ENCODE measurements at places on chromosomes 3 and 15.

GRCh38 chr15:29382862-29383261, 113.2 kb upstream of the NSMCE3 start:
- no peak overlapping the region for H3K27ac ChIP-seq
- H3K4me3 ChIP-seq: no peak overlapping the region
- H3K27me3 ChIP-seq: peaks cover 4% of the 10 kb centered on the region

GRCh38 chr15:26066896-26067295, 203.8 kb upstream of the ATP10A start:
- no peak for DNase-seq
- peaks cover 4% of the 10 kb centered on the region for H3K4me1 ChIP-seq
- no peaks in the 10 kb centered on the region for H3K36me3 ChIP-seq
- no peak overlapping the region for H3K27ac ChIP-seq
- peaks cover 15% of the 10 kb centered on the region for H3K27me3 ChIP-seq

GRCh38 chr3:158093526-158093925, 12.7 kb downstream of the SHOX2 start:
- no peaks in the 10 kb centered on the region for H3K36me3 ChIP-seq
- no peak overlapping the region for H3K4me3 ChIP-seq
- H3K27me3 ChIP-seq: peaks cover 41% of the 10 kb centered on the region
- H3K4me1 ChIP-seq: peaks cover 15% of the 10 kb centered on the region
- no peak for DNase-seq

DNA sequence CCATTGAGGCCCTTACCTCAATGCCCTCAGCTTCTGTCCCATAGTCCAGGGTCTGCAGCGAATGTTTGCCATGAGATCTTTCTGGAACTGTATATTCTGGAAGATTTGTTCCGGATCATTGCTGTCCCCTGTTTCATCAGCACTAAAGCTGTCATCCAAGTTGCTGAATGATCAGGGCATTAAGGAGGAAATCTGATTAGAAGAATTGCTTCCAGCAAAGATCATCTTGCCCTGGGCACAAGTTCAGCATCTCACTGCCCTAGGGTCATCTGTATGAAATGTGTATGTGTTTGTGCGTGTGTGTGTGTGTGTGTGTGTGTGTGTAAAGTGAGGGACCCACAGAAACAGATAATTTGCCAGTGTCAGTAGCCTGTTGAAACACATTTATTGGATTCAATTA, 1.4 kb downstream of the TMC3 start:
- no peaks in the 10 kb centered on the region for H3K4me1 ChIP-seq
- no peak for DNase-seq
- no peak overlapping the region for H3K4me3 ChIP-seq
- no peaks in the 10 kb centered on the region for H3K36me3 ChIP-seq
- no peak overlapping the region for H3K27ac ChIP-seq

GRCh38 chr3:99526921-99527320, 111.5 kb upstream of the COL8A1 start:
- no peak for DNase-seq
- no peak overlapping the region for H3K4me3 ChIP-seq
- no peaks in the 10 kb centered on the region for H3K4me1 ChIP-seq
- H3K27me3 ChIP-seq: peaks cover 8% of the 10 kb centered on the region
- H3K27ac ChIP-seq: no peak overlapping the region

DNA sequence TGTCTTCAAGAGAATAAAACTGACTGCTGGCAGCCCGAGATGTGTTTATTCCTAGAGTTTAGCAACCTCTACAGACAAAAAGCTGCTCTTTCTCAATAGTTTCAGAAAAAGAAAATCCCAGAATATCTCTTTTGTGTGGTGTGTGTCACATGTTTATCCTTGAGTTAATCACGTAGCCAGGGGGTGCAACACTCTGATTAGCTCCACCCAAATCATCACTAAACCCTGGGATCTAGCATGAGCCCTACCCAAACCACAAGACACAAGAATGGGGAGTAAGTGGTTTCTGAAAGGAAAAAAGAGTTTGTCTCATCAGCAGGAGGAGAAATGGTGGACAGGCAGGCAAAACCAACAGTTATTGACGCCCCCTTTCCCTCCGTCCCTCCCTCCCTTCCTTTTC, 78.5 kb upstream of the AGBL1 start:
- H3K36me3 ChIP-seq: no peaks in the 10 kb centered on the region
- H3K27ac ChIP-seq: no peak overlapping the region
- no peak overlapping the region for H3K4me3 ChIP-seq
- peaks cover 3% of the 10 kb centered on the region for H3K27me3 ChIP-seq
- DNase-seq: no peak
- no peaks in the 10 kb centered on the region for H3K4me1 ChIP-seq

- H3K4me3 ChIP-seq: no peak overlapping the region
- H3K27me3 ChIP-seq: peaks cover 5% of the 10 kb centered on the region
- no peaks in the 10 kb centered on the region for H3K36me3 ChIP-seq
- H3K27ac ChIP-seq: no peak overlapping the region
Observed at GRCh38 chr3:109353057-109353456, 15.7 kb upstream of the DPPA4 start.

GRCh38 chr3:174710612-174711011, 148.5 kb upstream of the NAALADL2 start:
- H3K4me3 ChIP-seq: no peak overlapping the region
- DNase-seq: no peak
- no peaks in the 10 kb centered on the region for H3K4me1 ChIP-seq

DNA sequence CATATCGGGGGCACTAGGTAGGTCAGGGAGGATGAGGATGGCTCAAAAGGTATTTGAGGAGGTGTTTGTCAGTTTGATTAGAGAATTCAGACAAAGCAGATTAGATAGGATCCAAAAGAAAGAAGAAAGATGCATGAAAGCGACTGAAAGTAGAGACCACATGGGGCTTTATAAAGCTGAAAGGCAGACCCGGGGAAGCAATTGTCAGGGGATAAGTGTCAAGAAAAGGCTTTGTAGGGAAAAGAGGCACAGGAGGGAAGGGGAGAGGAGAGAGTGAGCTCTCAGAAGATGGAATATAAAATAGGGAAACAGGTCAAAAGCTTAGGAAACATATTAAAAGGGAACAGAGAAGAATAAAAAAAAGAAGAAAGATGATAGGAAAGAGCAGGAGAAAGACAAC, 308.2 kb upstream of the RORA start:
- H3K4me3 ChIP-seq: no peak overlapping the region
- no peaks in the 10 kb centered on the region for H3K4me1 ChIP-seq
- H3K27ac ChIP-seq: no peak overlapping the region
- DNase-seq: no peak
- H3K27me3 ChIP-seq: no peaks in the 10 kb centered on the region

DNA sequence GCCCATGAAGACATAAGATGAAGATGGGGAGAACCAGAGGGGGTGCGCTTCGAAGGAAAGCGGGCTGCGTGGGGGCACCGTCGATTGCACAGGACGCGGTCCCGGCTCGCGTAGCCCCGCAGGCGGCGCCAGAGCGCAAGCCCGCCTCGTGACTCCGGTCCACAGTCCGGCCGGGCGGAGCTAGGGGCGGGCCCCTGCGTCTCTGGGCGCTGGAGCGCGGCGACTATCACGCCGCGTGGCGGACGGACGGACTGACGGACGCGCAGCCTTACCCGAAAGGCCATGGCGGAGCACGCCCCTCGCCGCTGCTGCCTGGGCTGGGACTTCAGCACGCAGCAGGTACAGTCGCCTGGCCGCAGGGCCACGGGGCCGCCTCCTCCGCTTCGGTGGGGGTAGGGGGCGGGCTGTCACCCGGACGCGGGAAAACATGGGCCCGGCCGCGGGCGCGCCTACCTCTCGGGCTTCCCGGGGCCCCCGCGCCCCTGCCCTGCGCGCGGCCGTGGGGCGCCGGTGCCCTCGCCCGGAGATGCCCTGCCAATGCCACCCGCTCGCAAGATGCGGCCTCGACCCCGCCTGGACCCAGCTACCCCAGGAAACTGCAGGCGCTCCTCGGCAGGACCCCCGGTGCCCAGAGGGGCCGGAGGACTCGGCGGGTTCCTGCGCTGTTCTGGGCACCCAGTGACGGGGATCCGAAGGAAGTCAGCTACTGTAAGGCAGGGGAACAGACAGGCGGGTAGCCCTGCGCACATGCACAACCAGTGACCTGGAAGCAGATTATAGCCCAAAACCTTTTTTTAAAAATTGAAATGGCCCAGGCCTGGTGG, at the start of gene XYLB:
XYLB (plus strand) TSS at position 199 of the 824 bp plus-strand sequence; CDS start at position 283, 84 bp downstream.
- DNase-seq: peak; percentile 73
- peaks cover 5% of the 10 kb centered on the region for H3K4me1 ChIP-seq
- peak within 1 kb of the TSS; percentile 65 for H3K27ac ChIP-seq
- peak within 1 kb of the TSS; percentile 85 for H3K4me3 ChIP-seq

DNA sequence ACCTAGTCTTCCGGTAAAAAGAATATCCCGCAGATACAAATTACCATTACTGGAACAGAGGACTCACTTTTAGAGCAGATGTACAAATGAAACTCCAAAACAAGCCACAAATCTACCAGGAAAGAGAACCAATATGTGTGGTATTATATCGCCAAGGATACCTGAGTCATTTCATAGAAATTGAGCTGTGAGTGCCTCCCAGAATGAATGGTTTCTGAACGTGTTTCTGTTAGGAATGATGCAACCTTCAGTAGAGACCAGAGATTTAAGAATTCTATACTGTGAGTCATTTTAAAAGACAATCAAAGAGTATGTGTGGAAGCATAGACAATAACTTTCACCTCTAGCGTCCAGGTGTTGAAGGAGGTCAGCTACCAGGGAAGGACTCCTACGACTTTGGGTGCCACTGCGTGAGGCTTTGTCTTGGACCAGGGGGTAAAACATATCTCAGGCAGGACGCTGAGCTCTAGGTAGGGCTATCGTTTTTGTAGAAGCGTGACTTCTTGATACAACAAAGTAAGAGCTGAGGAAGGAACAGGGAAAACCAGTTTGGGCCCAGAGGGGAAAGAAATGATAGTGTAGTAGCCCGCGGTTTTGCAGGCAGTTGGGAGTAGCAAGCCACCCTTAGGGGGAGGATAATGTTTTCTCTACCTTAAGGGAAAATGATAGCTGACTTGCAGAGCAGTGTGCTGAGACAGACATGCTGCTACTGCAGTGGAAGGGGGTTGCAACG, 210.4 kb downstream of the TP63 start:
- no peaks in the 10 kb centered on the region for H3K4me1 ChIP-seq
- H3K27me3 ChIP-seq: no peaks in the 10 kb centered on the region
- H3K4me3 ChIP-seq: no peak overlapping the region
- no peak overlapping the region for H3K27ac ChIP-seq
- no peaks in the 10 kb centered on the region for H3K36me3 ChIP-seq
- no peak for DNase-seq

- peaks cover 5% of the 10 kb centered on the region for H3K4me1 ChIP-seq
- no peaks in the 10 kb centered on the region for H3K36me3 ChIP-seq
- H3K27ac ChIP-seq: no peak overlapping the region
- no peak overlapping the region for H3K4me3 ChIP-seq
Observed at GRCh38 chr3:43019826-43020225, 40.7 kb downstream of the GASK1A start.

GRCh38 chr15:33028495-33028894, 166.0 kb downstream of the FMN1 start:
- no peak for DNase-seq
- H3K4me3 ChIP-seq: no peak overlapping the region
- peaks cover 4% of the 10 kb centered on the region for H3K27me3 ChIP-seq

- H3K27me3 ChIP-seq: no peaks in the 10 kb centered on the region
- no peak overlapping the region for H3K27ac ChIP-seq
- no peak overlapping the region for H3K4me3 ChIP-seq
- peaks cover 32% of the 10 kb centered on the region for H3K4me1 ChIP-seq
Observed at GRCh38 chr3:141308588-141309218, 59.6 kb upstream of the ZBTB38 start.

DNA sequence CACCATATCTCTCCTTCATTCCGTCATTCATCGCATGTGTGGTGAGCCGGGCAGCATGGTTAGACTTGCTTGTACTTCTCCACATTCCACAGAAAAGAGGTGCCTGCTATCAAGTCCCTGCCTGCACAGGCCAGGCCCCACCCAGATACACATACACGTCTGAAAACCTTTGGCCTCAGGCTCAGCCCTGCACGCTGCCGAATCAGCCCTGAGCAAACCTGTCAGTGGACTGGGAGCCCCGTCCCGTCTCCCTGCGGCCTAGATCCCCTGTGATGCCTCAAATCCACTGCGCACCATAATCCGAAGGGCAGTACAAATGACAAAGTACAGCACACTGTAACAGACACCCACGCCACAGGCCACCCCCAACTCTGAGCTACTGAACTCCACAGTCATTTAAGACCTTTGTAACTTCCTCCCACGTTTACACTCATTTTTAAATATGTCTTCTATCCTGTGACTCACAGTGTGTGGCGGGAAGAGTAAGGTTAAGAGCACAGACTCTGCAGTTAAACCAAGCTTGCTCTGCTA, 67.1 kb downstream of the MB21D2 start:
- H3K4me1 ChIP-seq: peaks cover 6% of the 10 kb centered on the region
- no peak overlapping the region for H3K4me3 ChIP-seq
- no peaks in the 10 kb centered on the region for H3K36me3 ChIP-seq
- H3K27me3 ChIP-seq: peaks cover 16% of the 10 kb centered on the region
- peak overlapping the region; percentile 3 for H3K27ac ChIP-seq

- H3K4me3 ChIP-seq: no peak overlapping the region
- H3K4me1 ChIP-seq: no peaks in the 10 kb centered on the region
- H3K27ac ChIP-seq: no peak overlapping the region
- DNase-seq: no peak
- H3K27me3 ChIP-seq: no peaks in the 10 kb centered on the region
- H3K36me3 ChIP-seq: no peaks in the 10 kb centered on the region
Observed at GRCh38 chr3:89586256-89586655, 478.8 kb downstream of the EPHA3 start.

DNA sequence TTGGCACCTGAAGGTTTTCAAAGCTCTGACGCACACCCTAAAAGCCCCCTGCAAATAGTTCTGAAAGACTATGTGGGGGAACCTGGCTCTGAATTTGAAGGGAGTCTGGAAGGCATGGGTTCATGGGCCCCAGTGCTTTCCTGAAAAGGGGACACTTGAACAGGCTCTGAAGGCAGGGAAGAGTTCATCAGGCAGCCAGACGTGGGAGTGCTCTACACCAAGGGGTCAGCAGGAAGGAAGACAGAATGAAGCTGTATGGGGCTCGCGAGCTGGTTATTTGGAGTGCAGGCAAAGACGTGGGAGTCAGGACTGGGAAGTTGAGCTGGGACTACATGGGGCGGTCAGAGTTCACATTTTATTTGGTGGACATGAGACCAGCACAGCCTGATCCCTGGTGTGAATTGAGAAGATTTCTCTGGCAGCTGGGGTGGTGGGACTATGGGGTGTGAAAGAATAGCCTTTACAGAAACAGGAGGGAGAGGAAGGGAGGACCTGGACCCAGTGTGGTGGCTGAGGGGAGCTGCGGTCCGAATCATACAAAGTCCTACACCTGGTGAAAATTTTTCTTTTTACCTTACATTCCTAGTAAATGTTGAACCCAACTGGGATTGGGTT, 12.6 kb downstream of the ABHD6 start:
- peak overlapping the region; percentile 48 for H3K27ac ChIP-seq
- peaks cover 36% of the 10 kb centered on the region for H3K36me3 ChIP-seq
- DNase-seq: no peak
- no peak overlapping the region for H3K4me3 ChIP-seq
- H3K4me1 ChIP-seq: peaks cover 48% of the 10 kb centered on the region

Measured in stimulated activated naive B cell treated with anti-CD40 and anti-IgM and Interleukin-4, amounts not matched to agents 10 μg/mL and 1 μg/mL and 100 μg/mL, for 72 hours (primary cell).